Midbrain (tissue), 1 donor: ENCODE measurements at places on chromosomes 4 and X.

DNA sequence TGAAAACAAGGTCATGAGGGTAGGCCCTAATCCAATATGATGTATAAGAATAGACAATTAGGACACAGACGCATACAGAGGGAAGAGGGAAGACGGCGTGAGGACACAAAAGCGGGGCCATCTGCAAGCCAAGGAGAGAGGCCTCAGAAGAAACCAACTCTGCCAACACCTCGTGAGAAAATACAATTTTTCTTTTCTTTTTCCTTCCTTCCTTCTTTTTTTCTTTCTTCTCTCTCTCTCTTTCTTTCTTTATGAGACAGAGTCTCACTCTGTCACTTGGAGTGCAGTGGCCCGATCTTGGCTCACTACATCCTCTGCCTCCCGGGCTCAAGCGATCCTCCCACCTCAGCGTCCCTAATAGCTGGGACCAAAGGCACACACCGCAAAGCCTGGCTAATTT lies 1.5 kb upstream of the PKD2 start:
- DNase-seq = no peak

DNA sequence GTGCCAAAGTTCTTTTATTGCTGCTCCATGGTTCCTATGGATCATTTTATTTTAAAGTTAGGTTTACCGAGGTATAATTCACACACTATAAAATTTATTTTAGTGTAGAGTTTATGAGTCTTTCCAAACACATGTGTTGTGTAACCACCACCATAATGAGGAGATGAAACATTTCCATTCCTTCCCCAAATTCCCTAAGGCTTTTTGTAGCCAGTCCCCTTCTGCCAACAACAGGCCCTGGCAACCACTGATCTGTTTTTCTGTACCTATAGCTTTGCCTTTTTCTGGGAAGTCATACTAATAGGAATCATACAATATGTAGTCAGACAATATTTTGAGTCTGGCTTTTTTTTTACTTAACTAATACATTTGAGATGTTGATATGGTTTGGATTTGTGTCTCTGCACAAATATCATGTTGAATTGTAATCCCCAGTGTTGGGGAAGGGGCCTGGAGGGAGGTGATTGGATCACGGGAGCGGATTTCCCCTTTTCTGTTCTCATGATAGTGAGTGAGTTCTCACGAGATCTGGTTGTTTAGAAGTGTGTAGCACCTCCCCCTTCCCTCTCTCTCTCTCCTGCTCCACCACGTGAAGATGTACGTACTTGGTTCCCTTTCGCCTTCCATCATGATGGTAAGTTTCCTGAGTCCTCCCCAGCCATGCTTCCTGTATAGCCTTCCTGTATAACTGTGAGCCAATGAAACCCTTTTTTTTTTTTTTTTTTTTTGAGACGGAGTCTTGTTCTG lies 59.6 kb upstream of the DHX15 start:
- DNase-seq = no peak

GRCh38 chr4:1351854-1352566 lies 5.0 kb downstream of the UVSSA start:
- peak; percentile 77 for DNase-seq

- no peak for DNase-seq
Observed at GRCh38 chrX:83658731-83659130, 150.6 kb downstream of the POU3F4 start.

DNA sequence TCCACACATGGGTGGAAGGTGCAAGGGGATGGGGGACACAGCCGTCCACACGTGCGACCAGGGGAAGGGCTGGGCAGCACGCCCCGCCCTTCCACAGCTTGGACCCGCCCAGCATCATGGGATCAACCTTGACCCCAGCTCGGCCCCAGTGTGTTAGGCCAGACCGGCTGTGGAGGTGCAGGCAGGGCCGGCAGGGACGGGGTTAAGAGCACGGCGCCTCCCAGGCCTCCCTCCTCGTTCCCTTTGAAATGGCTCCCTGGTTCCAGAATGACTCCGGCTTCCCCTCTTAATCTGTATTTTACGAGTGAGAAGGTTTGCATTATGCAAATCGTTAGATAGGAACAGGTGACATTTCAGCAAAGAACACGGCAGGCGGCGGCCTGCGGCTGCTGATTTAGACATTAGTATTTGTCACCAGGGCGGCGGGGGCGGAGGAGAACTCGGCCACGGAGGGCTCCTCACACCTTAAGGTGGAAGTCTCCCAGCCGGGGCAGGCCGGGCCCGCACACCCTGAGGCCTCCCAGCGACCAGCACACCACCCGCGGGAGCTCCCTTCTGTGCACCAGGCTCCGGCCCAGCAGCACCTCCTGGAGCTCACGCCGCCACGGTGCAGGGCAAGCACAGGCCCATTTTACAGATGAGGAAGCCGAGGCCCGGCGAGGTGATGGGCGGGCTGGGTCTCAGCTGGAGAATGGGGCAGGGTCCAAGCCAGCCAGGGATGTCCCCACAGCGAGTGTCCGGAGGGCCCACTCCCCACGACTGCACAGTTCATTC lies 116.1 kb downstream of the FAM53A start:
- DNase-seq = no peak

GRCh38 chr4:48554606-48555005 lies 64.6 kb downstream of the ZAR1 start:
- no peak for DNase-seq

- DNase-seq = no peak
Observed at GRCh38 chr4:148289740-148290139, 152.5 kb downstream of the NR3C2 start.

DNA sequence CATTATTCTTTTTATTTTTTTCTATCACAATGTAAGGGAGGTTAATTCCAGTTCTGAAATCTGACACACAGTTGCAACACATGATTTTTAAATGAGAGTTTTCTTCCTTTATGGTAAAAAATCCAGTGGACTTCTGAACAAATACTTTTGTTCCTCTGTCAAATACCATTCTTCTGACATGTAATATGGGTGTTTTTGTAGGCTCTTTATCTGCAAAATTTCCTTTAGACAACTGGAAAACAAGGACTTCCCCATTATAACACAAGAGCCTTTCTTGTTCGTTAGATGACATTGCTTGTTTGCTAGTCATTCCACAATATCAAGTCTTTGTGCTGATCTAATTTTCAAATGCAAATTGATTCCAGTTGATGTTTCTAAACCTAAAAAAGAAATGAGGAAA lies 7.7 kb downstream of the FANCB start:
- DNase-seq = peak; percentile 43

DNA sequence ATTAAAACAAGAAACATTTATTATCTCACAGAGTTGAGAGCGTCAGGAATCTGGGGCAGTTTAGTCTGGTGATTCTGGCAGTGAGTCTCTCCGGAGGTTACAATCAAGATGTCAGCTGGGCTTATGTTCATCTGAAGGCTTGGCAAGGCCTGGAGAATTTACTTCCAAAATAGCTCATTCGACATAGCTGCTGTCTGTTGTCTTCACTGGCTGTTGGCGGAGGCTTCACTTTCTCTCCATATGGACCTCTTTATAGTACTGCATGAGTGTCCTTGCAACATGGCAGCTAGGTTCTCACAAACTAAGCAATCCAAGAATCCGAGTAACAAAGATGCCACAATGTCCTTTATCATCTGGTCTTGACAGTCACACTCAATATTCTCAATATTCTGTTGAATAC lies 70.2 kb upstream of the ADGRL3 start:
- no peak for DNase-seq

DNA sequence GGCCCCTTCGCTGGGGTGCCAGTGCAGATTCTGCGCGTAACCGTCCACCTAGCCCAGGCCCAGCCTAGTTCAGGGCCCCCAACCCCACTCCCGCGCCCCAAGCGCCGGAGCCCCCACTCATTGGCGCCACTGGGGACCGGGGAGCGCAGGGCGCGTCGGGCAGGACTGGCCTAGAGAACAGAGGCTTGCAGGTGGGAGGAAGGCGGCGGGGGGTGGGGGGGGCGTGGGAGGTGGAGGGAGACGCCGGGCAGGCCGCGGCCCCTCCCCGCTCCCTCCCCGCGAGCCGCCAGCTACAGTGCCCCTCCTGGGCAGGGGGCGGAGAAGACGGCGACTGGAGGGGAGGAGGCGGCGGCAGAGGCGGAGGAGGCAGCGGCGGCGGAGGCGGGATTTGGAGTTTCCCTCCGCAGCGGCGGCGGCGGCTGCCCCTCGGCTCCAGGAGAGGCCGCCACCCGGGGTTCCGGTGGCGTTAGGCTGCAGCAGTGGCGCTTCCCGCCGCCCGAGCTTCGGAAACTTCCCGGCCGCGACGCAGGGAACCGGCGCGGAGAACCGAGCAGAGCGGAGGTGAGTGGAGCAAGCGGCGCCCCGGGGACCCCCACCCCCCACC lies 4.8 kb upstream of the DUSP9 start:
- no peak for DNase-seq

DNA sequence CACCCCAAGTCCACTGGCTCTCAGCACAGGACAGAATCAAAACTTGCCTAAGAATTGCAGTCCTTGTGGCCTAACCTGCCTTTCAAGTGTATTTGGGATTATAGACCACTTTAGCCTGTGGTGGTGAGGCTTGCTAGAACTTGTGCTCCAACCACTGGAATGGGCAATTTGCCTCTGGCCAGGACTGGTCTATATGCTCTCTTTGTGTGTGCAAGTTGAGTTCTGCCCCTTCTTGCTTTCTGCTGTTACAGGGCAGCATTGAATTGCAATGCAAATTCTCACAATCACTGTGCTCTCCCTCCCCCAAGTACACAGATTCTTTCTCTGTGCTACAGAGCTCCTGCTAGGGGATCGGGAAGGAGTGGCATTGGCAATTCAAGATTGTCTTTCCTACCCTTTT lies 233.6 kb upstream of the DIPK2B start:
- DNase-seq = no peak

- no peak for DNase-seq
Observed at GRCh38 chr4:121686255-121686654, 10.5 kb downstream of the ANXA5 start.

GRCh38 chr4:161577579-161578301 lies 586.1 kb downstream of the FSTL5 start:
- no peak for DNase-seq

DNA sequence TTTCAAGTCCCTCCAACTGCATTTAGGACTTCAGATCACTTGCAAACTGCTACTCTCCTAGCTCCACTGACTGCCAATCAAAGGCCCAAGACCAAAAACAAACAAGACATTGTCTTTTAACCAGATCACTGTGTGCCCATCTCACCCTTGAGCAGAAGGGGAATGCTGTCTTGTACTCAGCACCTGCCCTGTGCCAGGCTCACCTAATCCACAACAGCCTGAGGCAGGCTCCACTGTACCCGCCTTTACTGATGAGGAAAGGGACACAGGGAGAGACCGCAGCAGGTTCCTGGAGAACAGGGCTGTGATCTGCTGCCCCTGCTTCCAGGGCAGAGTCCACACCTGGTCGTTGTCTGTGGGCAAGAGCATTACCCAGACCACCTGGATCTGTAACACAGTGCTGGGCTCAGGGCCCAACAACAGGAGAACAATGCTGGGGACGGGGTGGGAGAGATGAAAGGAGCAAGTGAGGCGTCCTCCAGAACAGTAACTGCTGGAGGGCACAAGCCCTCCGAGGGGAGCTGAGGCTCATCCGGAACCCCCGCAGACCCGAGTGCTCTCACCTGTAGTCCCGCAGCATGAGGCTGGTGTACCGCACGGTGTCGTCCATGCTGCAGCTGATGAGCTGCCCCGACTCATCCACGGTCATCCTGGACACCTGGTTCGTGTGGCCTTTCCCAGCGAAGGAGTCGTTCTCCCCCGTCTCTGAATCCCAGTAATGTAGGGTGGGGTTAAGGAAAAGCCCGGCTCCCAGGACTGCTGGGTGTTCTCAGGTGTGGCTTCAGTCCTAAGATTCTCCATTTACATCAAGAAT lies 33.9 kb downstream of the WDR1 start:
- peak; percentile 27 for DNase-seq

GRCh38 chr4:172826346-172826745 lies 342.3 kb upstream of the GALNT7 start:
- DNase-seq = no peak

DNA sequence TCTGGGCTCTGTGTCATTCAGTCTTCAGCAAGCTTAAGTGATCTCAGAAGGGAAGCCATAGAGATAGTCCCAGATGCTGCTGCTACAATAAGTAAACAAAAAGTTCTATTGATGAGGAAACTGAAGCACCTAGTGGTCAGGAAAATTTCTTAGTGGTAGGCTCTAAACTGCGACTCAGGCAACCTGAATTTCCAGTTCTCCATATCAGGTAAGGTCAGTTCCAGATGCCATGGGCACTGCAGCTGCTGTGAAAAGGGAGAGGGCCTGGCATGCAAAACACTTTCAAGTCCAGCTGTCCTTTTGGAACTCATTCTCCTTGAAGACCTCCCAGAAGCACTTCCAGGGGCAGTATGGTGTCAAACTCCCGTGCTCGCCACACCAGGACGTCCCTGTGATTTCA lies 46.2 kb downstream of the REELD1 start:
- no peak for DNase-seq

DNA sequence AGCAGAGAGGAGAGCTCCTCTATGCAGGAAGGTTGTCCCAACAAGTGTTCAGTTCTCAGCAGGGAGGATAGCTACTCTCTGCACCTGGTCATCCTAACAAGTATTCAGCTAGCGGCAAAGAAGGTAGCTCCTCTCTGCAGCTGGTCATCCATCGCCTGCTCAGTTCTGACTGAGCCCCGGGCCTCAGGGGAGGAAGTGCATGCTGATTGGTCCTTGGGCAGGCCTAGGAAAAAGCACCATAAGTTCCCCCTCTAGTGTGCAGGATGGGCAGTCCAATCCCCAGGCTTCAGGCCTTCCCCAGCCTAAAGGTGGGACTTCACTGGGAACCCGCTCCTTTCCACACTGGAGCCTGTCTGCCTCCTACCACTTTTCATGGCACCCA lies 4.4 kb upstream of the FBXW7 start:
- DNase-seq = no peak

DNA sequence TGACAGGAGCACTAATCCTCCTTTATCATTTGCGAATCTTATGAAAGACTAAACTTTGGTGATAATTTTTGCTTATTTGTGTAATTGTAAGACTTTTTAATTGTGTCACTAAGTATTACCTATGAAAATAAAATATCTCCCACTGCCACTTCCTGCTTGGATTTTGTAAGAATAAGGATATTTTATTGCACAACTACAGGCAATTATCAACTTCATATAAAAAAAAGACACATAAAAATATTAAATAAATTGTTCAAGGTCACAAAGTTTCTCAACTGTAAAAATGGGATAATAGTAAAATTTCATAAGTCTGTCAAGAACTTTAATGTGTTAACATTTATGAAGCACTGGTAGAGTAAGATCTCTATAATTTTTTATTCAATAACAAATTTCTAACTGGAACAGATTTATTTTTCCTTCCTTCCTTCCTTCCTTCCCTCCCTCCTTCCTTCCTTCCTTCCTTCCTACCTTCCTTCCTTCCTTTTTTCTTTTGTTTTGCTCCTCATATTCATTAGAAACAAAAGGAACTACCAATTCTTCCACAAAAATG lies 527.6 kb upstream of the FAM47C start:
- no peak for DNase-seq

DNA sequence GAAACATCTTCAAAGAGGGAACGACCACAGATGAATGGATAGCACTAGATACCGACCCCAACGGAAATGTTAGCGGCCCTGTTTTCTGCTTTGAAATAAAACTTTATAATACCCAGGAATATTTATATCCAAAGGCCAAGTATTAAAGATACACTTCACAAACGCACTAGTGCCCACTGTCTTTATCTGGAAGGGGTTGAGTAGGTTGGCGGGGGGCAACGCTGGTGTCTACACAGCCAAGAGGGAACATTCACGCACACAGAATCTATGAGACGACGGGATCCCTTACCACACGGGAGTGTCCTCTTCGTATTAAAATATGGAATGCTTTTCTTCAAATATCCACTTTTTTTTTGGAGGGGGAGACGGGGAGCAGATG lies 3.3 kb downstream of the HAND2 start:
- DNase-seq = no peak
